ENCODE measurements at places on chromosomes 11 and 22.
A peak's percentile ranks its signal among the peaks of the same experiment; 100 is the strongest.

GRCh38 chr11:75162954-75163353 lies 12.0 kb downstream of the SLCO2B1 start:
- no peak for DNase-seq

GRCh38 chr11:95231881-95232605 lies 1.0 kb upstream of the SESN3 start:
- peak; percentile 21 for DNase-seq

DNA sequence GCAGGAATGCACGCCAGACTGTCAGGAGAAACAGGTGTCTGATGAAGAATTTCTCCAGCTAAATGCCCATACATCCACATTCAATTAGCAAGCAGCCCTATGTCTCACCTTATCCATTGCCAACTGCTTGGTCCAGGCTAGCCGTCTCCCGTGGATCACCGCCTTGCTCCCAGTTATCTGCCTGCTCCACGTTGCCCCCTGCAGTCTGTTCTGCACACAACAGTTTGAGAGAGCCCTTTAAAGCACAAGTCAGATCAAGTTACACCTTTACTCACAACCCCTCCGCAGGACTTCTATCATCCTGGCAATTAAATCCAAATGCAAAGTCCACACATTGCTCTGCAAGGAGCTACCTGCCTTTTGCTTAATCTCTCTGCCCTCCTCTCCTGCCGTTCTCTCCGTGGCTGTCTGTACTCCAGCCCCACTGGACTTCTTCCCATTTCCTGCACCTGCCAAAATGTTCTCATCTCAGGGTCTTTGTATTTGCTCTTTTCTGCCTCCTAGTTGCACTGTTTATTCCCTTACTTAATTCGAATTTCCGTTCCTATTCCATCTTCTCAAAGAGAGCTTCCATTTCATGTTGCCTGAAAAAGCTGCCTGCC lies 185.3 kb upstream of the LARGE1 start:
- DNase-seq: no peak

DNA sequence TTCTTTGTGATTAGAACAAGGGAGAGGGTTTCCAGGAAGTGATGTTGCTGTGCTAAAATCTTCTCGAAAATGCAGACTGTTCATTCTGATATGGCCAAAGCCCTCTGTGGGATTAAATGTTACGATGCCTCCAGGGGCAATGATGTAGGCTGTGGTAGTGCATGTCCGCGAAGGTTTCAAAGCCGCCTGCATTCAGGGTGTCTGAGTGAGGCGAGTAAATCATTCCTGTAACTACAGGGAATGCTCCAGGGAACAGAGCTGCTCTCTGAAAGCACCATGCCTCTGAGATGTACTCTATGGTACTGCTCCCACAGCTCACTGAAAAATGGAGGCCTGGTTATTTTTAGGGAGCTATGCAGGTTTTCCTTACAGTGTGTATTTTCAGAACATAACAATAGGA lies 21.2 kb downstream of the PDGFD start:
- no peak for DNase-seq

DNA sequence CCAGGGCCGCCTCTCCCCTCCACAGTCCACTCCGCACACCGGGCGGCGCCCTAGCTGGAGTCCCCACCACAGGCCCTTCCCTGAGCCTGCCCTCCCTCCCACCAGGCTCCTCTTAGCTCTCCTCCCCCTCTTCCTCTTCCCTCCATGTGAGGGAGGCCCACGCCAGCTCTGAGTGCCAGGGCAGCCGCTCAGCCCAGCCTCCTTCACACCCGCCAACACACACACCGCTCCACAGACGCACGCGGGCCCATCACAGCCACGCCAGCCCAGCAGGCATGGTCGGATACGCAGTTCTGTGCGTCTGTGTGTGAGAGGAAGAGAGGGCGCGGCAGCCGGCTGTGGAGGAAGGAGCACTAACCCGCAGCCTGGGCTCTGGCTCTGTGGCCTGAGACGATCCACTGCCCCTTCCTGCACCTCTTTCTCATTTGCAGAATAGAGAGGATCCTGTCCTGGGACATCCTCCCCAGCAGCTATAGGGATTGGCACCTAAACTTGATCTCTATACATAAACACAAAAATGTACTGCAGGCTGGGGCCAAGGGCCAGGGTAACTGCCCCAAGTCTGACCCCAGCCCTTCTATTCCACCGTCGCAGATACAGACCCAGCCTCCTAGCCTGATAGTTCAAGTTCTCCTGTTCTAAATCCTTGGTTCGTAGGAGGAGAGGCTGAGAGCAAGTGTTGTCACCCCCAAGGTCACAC lies 3.5 kb downstream of the CHRM4 start:
- DNase-seq: no peak

DNA sequence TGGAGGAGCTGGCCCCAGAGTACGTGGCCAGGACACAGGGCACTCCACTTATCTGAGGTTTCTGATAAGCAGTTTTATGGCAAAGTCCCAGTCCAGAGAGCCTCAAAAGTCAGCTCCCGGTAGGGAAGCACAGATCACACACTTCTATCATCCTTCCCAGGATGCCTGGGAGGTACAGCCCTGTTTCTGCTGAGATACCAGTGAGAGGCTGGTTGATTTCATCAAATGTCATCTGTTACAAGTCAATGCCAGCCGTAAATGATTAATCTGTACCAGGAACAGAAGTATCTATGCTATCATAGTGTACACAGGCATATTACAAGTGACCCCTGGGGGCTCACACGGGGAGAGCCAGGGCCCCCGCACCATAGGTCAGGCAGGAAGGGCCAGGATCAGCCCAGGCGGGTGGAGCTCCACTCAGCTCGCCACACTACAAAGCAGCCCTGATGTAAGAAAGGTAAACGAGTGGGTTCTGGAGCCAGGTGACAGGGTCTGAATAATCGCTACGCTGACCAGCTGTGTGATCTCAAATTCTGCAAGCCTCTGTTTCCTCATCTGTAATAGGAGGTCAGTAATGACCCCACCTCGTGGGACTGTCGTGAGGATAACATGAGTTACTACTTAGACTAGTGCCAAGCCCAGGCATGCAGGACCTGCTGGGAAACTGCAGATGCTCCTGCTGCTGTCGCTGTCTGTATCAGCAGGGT lies 17.6 kb downstream of the PLA2G6 start:
- DNase-seq: no peak

GRCh38 chr11:777288-778255 lies at the start of gene GATD1:
Gene GATD1 (minus strand): TSS chr11:777487. CDS start chr11:777462, 25 bp downstream.
- DNase-seq: peak; percentile 100

DNA sequence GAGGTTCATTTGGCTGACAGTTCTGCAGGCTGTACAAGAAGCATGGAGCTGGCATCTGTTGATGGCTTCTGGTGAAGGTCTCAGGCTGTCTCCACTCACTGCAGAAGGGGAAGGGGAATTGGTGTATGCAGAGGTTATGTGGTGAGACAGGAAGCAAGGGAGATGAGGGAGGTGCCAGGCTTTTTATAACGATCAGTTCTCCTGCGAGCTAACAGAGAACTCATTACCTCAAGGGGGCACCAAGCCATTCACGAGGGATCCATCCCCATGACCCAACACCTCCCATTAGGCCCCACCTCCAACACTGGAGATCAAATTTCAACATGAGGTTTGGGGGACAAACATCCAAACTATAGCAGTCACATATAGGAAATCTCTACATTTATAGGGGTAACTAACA lies 38.7 kb upstream of the E2F8 start:
- DNase-seq: no peak

- peak; percentile 86 for DNase-seq
These were observed 128.8 kb downstream of the SGSM3 start for GRCh38 chr22:40499209-40499623.

GRCh38 chr11:119974051-119974450 lies 163.9 kb downstream of the TRIM29 start:
- no peak for DNase-seq

GRCh38 chr11:124961972-124962609 lies 8.1 kb downstream of the CCDC15 start:
- peak; percentile 63 for DNase-seq

DNA sequence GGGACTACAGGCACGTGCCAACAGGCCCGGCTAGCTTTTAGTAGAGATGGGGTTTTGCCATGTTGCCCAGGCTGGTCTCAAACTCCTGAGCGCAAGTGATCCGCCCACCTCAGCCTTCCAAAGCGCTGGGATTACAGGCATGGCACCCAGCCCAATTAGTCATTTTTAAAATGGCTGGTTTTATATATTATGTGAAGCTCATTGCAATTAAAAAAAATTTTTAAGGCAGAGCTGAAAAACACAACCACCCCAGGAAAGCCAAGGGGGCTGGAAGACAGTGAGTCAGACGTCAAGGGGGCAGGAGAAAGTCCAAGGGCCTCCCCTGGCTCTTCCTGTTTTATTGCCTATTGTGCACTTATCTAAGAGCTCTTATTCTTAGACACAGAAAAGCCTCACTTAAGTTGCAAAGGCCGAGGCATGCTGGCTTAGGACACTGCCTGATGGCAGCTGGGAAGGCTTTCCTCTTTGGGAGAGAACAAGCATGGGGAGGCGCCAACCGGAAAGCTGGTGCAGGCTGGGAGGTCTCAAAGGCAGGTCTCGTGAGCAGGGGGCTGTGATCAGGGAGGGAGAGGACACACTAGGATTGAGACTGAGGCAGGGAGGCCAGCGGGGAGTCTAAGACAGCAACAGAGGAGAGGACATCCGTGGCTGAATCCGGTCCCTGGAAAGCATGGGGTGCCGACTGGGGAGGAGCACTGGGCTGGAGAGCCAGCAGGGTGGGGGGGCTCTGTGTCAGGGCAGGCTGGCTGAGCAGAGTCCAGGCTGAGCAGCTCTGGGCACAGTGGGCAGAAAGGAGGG lies 11.1 kb upstream of the OSM start:
- DNase-seq: peak; percentile 50

- no peak for DNase-seq
These were observed 22.2 kb downstream of the PTDSS2 start for GRCh38 chr11:472272-472671.

DNA sequence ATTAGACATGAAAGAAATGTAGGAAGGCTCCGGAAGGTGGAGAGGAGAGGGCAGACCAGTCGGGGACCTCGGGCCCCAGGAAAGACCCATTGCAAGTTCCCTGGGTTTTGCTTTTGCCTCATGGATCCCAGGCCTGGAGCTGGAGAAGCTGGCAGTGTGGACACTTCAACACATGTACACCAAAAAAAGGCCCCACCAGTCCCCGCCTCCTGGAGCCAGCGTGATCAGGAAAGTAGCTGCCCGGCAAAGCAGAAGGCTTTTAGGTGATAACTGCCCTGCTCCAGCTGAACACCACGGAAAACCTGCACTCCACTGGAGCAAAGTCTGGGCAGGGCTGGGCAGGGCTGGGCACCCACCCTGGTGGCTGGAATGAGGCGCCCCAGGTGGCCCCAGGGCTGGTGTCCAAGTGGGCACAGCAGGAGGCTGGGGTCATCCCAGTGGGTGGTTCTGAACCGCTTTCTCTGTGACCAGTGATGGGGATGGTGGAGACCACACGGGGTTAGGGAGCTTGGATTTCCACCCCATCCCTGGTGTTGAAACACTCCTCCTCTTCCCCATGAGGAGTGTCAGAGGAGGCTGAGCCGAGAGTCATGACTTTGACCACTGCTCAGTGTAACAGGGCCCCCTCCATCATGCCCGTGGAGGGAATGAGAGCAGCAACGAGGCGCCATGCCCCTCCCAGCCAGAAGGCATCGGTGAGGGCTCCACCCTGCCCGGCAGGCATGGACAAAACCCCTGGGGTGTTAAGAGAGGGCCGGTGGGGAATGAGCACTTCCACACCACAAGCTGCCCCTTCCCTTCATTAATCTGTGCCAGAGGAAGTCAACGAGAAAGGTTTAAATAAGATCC lies 16.9 kb upstream of the MUC5AC start:
- no peak for DNase-seq

DNA sequence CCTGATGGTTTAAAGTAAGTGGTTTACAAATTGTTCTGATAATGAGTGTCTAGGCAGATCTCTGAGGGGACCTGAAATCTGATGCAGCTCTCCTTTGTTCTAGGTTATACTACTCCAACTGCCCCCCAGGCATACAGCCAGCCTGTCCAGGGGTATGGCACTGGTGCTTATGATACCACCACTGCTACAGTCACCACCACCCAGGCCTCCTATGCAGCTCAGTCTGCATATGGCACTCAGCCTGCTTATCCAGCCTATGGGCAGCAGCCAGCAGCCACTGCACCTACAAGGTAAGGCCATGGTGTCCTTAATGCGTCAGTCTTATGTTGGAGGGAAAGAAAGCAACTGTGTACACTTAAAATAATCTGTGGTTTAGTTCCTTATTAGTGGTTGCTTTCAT lies 9.9 kb downstream of the EWSR1 start:
- no peak for DNase-seq

DNA sequence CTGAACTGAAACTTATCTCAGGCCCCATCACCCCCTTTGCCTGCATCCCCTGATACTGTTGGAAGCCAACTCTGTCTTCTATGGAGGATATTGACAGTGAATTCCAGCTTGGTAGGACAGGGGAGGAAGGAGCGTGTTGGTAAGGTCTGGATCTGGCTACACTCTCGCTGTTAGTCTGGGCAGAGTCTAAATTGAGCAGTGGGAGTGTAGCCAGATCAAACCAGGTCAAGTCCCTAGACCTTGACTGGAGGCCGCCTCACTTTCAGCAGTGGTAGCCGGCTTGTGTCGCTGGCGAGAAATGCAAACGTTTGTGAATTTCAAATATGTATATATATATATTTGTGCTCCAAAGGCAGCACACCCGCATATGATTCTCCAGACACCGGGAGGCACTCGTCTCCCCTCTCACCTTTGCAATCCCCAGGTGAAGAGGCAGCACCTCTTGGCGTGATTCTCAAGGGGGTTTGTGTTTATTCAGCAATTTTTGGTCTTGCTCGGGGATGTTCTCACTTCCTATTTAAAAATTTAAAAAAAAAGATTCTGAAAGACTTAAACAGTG lies 26.7 kb downstream of the DHCR7 start:
- DNase-seq: no peak

- DNase-seq: no peak
These were observed 7.4 kb downstream of the LZTR1 start for GRCh38 chr22:20989323-20990138.

DNA sequence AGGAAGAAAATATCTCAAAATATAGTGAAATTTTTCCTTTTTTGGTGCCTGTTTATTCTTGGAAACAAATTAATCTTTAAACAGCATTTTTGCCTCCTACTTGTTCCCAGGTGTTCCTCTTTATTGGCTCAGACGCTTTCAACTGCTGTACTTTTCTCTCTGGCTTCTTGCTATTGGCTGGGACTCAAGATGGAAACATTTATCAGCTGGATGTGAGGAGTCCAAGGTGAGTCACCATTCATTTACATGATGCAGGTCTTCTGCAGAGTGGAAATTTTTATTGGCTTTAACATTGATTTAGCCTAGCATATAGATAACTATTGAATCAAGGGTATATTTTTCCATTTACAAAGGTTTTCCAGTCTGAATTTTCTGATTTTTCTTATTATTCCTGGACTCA lies 34.4 kb upstream of the DNAJB13 start:
- peak; percentile 17 for DNase-seq

DNA sequence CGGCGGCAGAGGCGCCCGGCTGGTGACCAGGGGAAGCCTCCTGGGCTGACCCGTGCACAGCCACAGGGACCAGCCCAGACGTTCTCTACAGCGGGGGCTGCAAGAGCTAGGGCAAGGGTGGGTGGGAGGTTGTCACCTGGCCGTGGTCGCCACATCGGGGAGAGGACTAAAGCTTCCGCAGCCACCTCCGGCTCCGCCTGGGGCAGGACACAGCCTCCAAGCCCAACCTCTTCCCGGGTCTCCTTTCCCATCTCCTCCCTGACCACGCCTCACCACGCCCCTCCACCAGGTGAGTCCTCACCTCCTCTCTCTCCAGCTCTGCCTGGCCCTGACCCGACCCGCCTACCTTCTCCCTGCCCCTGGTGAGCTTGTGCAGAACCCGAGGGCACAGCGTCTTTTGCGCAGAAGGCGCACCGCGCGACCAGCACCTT lies 75.9 kb upstream of the LMO1 start:
- DNase-seq: no peak

GRCh38 chr11:68043349-68044144 lies 4.7 kb downstream of the TCIRG1 start:
- no peak for DNase-seq

- DNase-seq: no peak
These were observed 73.1 kb downstream of the FBLN1 start for GRCh38 chr22:45575607-45576272.

All from AG08396 (cell line).